ENCODE measurements at places on chromosomes 5 and 9.
A peak's percentile ranks its signal among the peaks of the same experiment; 100 is the strongest.

DNA sequence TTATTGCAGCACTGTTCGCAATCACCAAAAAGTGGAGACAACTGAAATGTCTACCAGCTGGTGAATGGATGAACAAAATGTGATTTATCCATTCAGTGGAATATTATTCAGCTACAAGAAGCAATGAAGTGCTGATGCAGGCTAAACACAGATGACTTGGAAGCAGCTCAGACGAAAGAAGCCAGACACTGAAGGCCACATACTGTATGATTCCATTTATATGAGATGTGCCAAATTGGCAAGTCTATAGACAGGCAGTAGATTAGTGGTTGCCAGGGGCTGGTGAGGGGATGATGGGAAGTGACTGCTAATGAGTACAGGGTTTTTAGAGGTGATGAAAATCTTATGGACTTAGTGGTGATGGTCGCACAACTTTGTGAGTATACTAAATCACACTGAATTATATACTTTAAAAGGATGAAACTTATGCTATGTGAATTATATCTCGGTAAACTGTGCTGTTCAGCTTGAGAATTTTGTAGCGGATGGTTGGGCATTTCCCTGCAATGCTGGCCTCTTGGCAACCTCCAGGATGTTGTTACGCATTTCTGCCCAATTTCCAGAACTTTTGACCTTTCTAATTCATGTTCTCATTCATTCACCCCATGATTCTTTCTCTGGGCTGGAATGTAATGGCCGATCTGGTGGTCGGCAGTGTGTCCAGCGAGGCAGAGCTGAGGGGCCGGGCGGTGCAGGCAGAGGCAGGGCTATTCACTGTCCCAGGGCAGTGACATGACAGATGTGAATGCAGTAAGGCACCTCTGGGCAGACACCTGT is 22.0 kb upstream of the WNK2 start:
- no peak for DNase-seq

DNA sequence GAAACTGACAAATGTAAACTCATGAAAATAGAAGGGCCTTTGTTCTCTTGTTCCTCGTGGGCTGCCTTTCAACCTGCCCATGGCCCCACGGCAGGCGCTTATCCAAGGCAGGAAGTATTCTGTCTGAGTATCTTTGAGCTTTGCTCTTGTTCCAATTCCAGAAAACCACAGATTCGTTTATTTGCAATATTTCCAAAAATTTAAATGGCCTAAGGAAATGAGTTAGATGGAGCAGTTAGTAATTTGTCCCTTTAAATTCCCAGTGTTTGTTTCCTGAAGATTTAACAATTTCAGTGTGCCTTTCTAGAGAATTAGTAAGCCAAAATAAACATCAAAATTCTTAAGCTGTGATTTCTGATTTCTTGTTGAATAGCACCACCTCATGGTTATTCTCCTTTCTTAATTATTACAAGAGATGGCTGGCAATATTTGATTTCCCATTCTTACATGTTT is 299.4 kb upstream of the RASA1 start:
- DNase-seq = no peak

DNA sequence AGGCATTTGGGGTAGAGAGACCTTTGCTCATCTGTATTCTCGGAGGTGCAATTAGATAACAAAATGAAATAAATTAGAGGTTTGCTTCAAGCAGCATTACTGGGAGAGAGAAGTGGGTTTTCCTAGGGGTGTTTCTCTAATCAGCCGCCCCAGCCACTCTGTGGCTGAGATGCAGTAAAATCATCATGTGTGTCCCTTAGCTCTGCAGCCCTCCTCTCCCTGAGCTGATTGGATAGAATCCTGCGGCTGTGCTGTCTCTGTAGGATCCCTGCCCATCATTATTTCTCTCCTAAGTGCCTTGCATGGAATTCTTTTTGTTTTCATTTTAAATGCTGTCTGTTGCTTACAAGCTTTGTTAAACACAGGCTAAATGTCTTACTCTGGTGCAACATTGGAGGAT is 171.4 kb downstream of the SH3GL2 start:
- DNase-seq = no peak

GRCh38 chr5:65876496-65876895 is 49.9 kb upstream of the ERBIN start:
- DNase-seq = no peak

- DNase-seq = no peak
Measured at GRCh38 chr9:124282442-124283227, 24.9 kb downstream of the NEK6 start.

GRCh38 chr5:17094830-17095229 is 122.6 kb upstream of the BASP1 start:
- no peak for DNase-seq

DNA sequence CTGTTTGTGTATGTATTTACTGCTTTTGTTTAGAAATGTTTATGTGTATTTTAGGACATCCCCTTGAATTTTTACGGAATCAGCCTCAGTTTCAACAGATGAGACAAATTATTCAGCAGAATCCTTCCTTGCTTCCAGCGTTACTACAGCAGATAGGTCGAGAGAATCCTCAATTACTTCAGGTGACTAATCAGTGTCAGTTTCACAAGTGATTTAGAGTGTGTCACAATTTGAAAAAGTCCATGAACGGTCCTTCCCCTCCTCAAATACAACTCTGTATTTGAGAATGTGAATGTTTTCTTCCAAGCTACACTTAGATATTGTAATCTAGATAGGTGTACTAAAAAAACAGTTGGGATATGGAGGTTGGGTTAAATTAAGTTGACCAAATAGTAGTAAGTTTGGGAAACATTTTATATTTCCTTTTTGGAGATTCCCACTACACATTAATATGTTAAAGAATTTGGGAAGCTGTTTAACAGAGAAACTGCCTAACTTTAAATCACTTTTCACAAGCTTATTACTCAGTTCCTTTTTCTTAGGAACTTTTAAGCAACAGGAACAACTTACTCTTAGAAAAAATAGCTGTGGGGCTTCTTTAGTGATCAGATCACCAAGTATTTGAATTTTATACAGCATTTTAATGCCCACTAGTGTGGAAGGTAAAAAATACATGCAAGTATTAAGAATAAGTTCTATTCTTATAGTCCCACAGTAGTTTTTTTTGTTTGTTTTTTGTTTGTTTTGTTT is 40.9 kb downstream of the RAD23B start:
- no peak for DNase-seq

GRCh38 chr5:37197340-37198050 is 51.7 kb downstream of the CPLANE1 start:
- no peak for DNase-seq

- peak; percentile 4 for DNase-seq
Measured at GRCh38 chr5:27403243-27403882, 365.0 kb upstream of the CDH9 start.

DNA sequence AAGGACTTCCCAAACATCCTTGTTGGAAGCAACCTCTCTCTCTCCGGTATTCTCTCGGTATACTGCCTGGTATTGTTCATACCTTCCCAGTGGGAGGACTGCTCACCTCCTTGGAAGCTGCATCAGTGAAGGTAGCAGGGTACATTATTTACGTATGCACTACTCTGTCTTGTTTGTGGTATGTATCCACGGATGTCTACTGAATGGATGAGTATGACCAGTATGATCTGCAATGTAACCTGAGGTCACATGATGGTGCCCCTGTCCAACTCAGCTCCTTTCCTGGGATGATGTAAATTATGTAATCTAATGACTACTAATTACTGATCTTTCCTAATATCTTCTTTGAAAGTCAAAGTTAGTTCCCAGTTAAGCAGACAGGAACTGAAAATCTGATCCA is 32.1 kb downstream of the CEMIP2 start:
- DNase-seq = no peak

DNA sequence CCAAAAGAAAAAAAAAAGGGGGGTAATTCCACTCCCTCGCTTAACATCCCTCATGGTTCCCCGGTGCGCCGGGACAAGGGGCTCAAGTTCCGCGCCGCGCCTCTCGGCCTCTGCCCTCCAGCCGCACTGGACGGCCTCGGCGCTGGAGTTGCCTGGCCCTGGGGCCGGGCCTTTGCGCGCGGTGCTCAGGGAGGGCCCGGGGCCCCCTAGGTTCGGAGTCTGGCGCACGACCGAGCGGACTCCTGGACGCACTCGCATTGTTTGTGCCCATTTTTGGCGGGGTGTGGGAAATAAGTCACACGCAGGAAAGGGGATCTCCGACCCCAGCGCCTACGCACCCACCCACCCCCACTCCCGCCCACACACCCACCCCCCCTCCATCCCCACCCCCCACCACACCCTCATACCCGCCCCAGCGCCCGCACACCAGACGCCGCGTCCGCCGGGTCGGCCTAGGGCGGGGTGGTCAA is 381 bp downstream of the MED22 start:
- DNase-seq = peak; percentile 74

DNA sequence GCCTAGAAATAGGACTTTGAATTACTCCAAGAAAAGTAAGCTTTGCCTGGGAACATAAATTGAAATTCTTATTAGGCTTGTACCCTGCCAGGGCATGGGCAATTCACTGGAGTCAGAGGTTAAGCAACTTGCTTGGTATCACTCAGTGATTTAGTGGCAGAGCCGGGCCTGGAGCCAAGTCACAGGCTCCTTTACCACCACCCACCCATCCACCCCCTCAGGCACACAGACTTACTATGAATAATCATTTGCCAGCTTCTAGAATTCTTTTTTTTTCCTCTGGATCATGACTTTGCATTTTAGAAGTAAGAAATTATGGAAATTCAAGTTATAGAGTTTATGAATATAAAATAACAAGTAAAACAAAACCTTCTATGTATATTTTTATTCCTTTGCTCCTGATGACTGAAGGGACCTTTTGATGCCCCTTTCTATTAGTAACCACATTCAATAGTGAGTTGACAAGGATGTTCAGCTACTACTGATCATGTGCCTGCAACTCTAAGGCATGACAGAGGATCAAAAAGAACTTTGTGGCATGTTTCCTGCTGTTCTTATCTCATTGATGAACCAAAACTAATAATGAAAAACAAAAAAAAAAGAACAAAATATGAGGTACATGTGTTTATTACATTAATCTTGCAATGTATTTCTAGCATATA is 614.7 kb downstream of the TLR4 start:
- peak; percentile 36 for DNase-seq

GRCh38 chr5:33362915-33363314 is 77.8 kb upstream of the TARS1 start:
- no peak for DNase-seq
